ENCODE measurements at places on chromosomes 5 and 9. TPM values are rescaled to one million over a fixed set of nuclear protein-coding genes. Genes with fewer than 3 reads are reported as not detected.

SMU1 gene
- 22.4 TPM for total RNA-seq

CDH9 gene
- not detected for total RNA-seq

DMRT3 gene
- total RNA-seq: not detected

SARDH gene
- 5.1 TPM for total RNA-seq

PCDHB8 gene
- 2.1 TPM for total RNA-seq

SPATA31D4 gene
- total RNA-seq: not detected

LHX3 gene
- total RNA-seq: not detected

FOXE1 gene
- total RNA-seq: 64.5 TPM

GRCh38 chr9:134637696-134638501 is 3.7 kb upstream of the COL5A1 start:
- DNase-seq: no peak

DNA sequence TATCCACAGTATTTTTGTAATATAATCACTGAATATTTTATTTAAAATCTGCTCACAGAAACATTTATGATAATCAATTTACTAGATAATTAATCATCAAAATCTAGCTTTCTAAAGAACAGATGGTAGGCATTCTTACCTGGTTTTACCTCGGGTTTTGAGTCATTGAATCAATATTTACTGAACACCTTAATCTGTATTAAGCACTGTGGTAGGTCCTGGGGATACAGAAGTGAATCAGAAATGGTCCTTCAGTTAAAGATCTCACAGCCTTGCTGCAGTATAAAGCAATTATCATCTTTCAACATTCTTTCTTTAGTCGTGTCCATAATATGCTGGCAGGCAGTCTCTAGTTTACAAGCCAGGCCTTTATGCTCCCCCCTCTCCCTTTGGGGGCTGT is 2.0 kb upstream of the MEIKIN start:
- DNase-seq: no peak

DNA sequence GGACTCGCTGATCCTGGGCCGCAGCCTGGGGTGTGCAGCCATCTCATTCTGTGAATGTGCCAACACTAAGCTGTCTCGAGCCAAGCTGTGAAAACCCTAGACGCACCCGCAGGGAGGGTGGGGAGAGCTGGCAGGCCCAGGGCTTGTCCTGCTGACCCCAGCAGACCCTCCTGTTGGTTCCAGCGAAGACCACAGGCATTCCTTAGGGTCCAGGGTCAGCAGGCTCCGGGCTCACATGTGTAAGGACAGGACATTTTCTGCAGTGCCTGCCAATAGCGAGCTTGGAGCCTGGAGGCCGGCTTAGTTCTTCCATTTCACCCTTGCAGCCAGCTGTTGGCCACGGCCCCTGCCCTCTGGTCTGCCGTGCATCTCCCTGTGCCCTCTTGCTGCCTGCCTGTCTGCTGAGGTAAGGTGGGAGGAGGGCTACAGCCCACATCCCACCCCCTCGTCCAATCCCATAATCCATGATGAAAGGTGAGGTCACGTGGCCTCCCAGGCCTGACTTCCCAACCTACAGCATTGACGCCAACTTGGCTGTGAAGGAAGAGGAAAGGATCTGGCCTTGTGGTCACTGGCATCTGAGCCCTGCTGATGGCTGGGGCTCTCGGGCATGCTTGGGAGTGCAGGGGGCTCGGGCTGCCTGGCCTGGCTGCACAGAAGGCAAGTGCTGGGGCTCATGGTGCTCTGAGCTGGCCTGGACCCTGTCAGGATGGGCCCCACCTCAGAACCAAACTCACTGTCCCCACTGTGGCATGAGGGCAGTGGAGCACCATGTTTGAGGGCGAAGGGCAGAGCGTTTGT is 19.9 kb downstream of the PTGES2 start:
- DNase-seq: no peak

GRCh38 chr9:87853302-87853701 is 29.4 kb upstream of the SPATA31E1 start:
- DNase-seq: no peak

DNA sequence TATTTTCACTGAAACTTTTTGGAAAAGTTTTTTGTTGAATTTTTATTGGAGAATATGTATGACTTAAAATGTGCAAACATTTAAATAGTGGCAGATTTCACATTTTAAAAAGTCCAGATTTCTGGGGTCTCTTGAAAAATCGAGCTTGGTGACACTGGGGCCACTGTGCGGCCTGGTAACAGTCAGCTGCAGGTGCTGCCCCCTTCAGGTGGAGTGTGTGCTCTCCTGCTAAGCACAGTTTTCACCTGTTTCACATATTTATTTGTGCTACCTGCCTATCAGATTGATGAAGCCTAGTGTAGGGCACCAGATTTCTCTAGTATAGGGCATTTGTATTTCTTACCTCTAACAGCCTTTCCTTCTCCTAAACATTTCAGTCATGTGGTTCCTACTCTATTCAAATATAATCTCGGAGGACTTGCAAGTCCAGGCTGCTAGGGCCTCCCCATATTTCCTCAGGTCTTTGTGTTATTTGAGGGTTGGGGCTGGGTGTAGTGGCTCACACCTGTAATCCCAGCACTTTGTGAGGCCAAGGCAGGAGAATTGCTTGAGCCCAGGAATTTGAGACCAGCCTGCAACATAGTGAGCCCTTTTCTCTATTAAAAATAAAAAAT is 95.8 kb upstream of the KLF9 start:
- no peak for DNase-seq

- no peak for DNase-seq
Measured at GRCh38 chr9:71984831-71985281, 73.4 kb downstream of the C9orf85 start.

- no peak for DNase-seq
Measured at GRCh38 chr5:138938526-138938925, 63.4 kb upstream of the LRRTM2 start.

GRCh38 chr9:83387401-83388185 is 150.6 kb downstream of the FRMD3 start:
- no peak for DNase-seq

DNA sequence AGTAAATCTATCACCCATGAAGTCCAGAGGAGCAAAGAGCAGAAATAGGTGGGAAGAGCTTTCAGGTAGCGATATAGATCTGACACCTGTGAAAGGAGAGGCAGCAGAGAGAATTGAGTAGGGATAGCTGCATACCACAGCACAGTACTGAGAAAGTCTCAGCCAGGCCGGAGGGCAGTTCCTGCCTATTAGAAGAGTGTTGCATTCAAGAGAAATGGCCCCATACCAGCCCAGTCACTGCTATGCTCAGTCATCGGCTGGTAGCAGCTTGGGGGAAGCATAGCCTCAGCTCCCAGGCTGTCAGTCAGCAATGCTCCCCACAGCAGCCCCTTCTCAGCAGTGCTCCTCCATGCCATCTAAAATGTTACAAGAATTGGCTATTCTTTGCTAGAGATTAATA is 285.1 kb upstream of the CDH6 start:
- no peak for DNase-seq

DNA sequence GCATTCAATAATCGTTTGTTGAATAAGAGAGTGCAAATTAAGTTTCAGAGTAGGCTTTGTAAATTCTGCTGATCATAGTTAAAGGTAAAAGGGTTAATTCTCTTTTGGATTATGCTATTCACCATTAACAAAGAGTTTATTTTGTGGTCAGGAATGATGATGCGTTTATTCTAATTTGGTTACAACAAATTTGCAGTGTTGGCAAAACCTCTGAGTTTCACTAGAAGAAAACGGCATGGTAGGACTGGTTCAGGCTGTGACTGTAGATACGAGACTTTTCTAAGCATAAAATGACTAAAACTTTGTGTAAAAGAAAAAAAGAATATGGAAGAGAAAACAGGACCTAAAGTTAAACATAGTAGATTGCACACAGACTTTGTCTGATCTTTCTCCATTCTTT is 234.7 kb downstream of the TLR4 start:
- no peak for DNase-seq

GRCh38 chr5:45696206-45696836 is at the start of gene HCN1:
Gene HCN1, minus strand, starts transcription at chr5:45696380.
- DNase-seq: no peak

DNA sequence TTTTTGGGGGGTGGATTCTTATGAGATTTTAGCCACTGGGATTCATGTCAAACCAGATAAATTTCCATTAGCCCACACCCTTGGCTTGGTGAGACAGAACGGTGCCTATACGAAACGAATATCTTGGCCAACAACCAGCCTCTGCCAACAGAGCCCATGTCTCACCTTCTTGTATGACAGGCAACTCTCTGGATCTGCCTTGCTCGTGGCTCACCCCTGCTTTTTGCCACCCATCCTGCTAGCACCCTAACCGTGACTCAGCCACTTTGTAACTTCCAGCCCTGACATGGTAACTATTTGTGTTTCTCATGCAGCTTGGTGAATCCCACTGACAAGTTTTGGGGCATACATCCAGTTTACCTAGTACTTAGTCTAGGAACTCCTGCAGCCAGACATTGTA is 457.0 kb downstream of the SPATA31D1 start:
- DNase-seq: no peak

DNA sequence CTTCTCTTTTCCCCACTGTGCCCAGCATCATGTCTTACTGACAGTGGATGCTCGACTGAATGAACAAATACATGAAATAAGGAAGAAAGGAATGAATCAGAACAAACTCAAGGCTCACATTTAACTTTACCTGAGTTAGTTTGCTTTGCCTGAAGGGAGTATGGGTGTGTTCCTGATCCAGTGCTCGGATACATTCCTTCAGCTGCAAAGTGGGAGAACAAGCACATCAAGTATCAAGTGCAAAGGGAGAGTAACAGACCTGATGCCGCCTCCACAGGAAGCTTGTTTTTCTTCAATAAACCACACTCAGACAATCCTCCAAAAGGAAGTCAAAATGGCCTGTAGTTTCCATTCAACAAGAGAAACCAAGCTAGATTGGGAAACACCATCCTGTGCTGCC is 66.1 kb downstream of the KIF24 start:
- DNase-seq: no peak

DNA sequence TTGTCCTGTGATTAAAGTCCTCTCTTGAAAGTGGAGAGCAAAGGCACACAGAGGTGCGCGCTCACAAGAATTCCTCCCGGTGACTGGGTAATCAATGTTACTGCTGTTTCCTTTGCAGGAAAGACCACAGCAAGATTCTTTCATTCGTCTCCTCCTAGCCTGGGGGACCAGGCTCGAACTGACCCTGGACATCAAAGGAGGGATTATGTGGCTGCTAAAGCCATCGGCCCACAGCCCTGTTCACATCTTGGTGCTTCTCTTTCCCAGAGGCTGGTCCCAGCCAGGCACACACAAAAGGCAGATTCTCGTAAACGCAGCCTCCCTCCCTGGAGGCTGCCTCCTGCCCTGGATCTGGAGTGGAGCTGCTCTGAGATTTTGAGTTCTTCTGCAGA is 230.9 kb downstream of the FANCC start:
- DNase-seq: no peak

GRCh38 chr9:104794070-104794469 is 30.1 kb downstream of the NIPSNAP3B start:
- DNase-seq: no peak

GRCh38 chr9:87714819-87715218 is 11.1 kb upstream of the CTSL start:
- peak; percentile 57 for DNase-seq

- DNase-seq: peak; percentile 57
Measured at GRCh38 chr9:129166623-129167557, 11.2 kb downstream of the IER5L start.

DNA sequence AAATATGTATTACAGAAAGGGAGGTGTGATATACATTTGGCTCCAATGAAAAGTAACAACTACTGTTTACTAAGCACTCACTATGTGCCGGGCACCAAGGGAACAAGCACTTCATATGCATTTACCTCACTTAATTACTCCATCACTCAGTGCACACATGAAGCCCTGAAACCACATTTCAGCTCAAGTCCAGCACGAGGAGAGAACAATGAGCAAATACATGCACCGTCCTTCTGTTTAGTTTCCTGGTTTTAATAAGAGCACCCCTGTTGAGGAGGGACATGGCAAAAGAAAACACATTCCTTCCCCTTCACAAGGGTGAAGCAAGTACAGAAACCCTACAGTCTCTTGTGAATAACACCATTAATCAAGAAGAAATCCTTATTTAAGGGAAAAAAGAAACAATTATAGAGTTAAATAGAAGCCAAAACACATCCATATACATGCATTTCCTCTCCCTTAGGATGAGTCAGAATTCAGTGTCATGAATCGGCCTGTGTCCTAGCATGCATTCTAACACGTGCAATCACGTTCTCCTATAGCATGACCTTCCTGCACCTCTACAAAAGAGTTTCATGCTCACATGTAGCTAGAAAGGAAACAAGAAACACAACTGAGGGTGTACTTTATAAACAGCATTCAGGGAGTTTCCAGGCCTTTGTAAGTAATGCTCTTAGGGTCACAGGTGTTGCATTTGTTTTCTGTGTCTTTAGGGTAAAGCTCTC is 411.6 kb downstream of the BNC2 start:
- DNase-seq: no peak

DNA sequence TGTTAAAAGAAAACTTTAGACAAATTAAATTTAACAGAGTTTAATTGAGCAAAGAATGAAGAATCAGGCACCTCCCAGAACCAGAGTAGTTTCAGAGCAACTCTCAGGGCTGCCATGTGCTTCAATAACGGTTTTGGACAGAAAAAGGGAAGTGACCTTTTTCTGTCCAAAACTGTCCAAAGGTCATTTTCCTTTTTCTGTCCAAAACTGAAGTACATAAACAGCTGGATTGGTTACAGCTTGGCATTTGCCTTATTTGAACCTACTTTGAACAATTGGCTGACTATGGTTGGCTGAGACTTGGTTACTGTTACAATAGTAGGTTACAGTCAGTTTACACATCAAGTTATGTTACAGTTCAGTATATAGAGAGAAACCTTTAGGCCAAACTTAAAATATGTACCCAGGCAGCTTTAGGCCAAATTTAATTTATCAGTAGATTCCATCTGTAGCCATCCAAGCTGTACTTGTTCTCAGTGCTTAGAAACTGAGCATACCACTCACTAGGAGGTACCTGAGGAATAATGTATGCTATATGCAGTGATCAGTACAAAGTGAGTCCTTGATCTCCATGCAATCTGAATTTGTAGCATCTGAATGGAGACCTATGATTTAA is 44.0 kb downstream of the C9orf85 start:
- no peak for DNase-seq

- DNase-seq: no peak
Measured at GRCh38 chr5:133478199-133478985, 133.9 kb downstream of the FSTL4 start.

GRCh38 chr5:139648205-139649081 is at the start of gene CXXC5:
Gene CXXC5, plus strand, starts transcription at chr5:139648349. Its CDS starts 32,175 bp downstream, at chr5:139680524.
- DNase-seq: peak; percentile 72

- no peak for DNase-seq
Measured at GRCh38 chr9:3243683-3244082, 282.1 kb downstream of the RFX3 start.

GRCh38 chr5:178196986-178197385 is 7.3 kb upstream of the HNRNPAB start:
- DNase-seq: no peak

GRCh38 chr9:120668399-120668798 is 45.9 kb downstream of the MEGF9 start:
- no peak for DNase-seq

- DNase-seq: no peak
Measured at GRCh38 chr5:131274326-131275063, 10.6 kb downstream of the CDC42SE2 start.

GRCh38 chr5:19048726-19049125 is 939.3 kb downstream of the CDH18 start:
- DNase-seq: no peak

All from HFFc6 (cell line).